ENCODE measurements at places on chromosomes 12 and 14.
A peak's percentile ranks its signal among the peaks of the same experiment; 100 is the strongest.

GRCh38 chr12:104600036-104600712 lies 143.4 kb downstream of the CHST11 start:
- no peak for DNase-seq

DNA sequence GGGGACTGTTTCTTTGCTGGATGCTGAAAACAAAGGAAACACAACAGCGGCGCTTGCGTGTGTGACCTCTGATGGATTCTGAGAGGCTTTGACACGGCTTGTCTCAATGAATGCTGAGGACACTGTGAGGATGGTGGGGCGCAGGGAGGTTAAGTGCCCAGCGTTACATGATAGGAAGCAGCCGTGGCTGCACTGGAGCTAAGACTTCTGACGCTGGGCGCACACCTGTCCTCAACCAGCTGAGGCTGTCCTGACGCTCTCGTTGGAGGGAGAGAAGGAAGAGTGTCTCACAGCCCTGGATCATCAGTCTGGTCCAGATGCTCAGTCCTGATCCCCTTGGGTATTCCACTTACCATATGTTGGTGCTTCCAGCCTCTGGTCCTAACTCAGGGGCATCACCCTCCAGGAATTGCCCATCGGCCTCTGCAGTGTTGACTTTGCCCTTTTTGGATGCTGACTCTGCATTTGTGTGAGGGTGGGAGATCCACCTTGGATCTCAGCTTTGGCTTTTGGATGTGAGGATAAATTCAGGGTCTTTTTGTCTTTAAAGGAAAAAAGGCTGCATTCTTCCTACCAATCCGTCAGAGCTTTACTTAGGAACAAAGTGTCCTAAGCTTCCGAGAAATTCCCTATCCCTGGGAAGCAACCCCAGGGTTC lies 125.2 kb downstream of the ZNF664 start:
- no peak for DNase-seq

GRCh38 chr14:73879027-73879426 lies 7.6 kb upstream of the ZNF410 start:
- DNase-seq: no peak

DNA sequence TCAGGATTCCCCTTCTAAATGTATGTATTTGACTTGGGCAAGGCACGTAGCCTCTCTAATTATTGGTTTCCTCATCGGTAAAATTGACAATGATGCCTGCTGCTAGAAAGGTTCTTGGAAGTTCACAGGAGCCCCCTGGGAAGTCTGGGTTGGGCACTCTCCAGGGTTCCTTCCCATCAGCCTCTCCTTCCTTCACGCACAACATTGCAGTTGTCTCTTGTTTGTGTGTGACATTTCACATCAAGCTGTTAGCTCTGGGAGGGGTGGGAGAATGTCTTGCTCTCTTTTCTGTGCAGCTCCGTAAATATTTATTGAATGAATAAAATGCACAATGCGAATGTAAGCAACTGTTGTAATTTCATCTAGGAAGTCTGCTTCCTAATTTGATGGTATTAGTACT lies 153.2 kb upstream of the PRICKLE1 start:
- DNase-seq: no peak

GRCh38 chr14:36518586-36519430 lies 1.2 kb downstream of the NKX2-1 start:
- no peak for DNase-seq

DNA sequence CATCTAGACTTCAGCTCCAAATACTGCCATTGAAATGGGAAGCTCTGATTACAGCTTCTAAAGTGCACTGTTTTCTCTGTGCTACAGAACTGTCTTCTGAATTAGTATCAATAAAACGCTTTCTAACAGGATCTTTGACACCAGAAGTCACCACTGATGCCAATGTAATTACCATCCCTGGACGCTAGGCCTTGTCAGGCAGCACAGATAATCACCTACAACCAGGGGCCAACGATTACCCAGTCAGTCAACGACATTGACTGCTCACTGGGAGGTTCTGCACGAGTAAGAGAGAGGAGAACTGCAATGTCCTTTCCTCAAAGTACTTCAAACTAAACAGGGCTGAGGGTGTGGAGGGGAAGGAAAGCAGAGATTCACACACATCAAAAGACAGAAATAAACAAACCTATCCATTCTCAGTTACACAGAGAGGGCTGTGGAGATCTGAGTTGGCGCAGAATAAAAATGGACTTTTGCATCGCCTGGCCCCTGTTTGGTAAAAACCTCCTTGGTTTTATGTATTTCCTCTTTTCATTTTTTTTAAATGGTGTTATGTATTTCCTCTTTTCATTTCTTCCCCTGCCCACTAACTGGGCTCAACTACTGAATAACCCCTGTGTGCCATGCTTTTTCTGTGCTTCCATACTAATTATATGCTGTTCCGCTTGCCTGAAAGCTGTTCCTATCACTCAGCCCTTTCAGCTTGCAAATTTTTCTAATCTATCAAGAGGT lies 492.2 kb downstream of the APAF1 start:
- DNase-seq: no peak

DNA sequence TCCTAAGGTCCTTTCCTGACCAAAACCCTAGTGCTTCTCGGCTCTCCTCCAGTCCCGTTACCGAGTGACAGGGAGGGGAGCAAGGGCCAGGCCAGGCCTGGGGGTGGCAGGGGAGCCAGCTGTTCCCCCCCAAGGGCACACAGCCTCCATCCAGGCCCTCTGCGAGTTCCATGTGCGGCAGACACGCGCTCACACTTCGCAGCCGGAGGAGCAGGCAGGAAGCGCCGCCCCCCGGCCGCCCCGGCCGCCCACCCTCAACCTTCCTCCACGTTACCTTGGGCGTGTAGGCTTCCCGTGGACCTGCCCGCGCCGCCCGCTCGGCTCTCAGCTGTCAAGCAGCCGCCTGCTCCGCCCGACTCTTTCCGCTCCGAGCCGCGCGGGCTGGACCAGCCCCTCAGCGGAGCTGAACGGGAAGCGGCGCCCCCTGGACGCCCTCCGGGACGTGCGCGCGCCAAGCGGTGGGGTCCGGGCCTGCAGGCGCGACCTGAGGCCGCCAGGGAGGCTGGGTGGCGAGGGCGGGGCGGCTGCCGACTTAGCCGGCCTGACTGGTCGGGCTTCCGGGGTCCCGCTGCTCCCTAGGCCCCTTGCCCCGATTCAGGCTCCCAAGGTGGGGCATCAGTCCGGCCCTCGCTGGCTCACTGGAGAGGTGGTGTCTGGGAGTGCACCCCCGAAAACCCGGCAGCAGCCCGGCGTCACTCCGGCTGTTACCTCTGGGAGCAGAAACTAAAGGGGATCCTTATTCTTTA lies at the start of gene CRACR2A:
TSS of gene CRACR2A (minus strand) at position 369 of the 746 bp plus-strand sequence. CDS start 56,110 bp downstream, outside the sequence.
- DNase-seq: peak; percentile 6

DNA sequence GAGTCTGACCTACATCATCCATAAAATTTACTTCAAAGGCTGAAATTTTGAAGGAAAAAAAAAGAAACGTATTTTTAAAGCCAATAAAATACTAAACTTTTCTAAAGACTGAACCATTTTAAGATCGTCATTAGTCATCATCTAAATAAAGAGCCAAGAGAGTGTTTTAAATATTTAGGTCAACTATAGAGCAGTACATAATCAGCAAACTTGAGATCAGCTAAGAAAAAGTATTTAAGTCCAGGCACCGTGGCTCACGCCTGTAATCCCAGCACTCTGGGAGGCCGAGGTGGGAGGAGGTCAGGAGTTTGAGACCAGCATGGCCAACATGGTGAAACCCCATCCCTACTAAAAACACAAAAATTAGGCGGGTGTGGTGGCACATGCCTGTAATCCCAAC lies 35.5 kb downstream of the HECTD1 start:
- DNase-seq: no peak

- no peak for DNase-seq
Observed at GRCh38 chr12:90757957-90758356, 197.0 kb downstream of the CCER1 start.

DNA sequence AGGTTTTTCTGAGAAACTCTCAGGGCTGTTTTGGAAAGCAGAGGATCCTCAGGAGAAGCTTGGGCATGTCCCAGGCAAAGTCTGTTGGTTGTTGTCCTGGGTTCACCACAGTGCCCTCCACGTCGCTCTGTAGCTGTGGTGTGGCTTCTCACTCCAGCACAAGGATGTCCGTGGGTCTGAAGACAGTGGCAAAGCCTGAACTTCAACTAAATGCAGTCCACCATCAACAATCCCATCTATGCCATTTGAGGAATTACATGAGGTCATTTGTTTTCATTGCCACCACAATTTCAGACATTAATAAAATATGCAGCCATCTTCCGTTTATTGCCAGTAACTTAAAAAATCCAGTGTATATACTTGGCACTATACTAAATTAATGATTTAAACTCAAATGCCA lies 272.1 kb downstream of the LRIG3 start:
- no peak for DNase-seq

GRCh38 chr14:85883101-85883500 lies 353.2 kb downstream of the FLRT2 start:
- no peak for DNase-seq

GRCh38 chr12:31298515-31298910 lies 27.4 kb downstream of the SINHCAF start:
- DNase-seq: no peak

- DNase-seq: no peak
Observed at GRCh38 chr14:99099051-99099787, 172.8 kb downstream of the BCL11B start.

DNA sequence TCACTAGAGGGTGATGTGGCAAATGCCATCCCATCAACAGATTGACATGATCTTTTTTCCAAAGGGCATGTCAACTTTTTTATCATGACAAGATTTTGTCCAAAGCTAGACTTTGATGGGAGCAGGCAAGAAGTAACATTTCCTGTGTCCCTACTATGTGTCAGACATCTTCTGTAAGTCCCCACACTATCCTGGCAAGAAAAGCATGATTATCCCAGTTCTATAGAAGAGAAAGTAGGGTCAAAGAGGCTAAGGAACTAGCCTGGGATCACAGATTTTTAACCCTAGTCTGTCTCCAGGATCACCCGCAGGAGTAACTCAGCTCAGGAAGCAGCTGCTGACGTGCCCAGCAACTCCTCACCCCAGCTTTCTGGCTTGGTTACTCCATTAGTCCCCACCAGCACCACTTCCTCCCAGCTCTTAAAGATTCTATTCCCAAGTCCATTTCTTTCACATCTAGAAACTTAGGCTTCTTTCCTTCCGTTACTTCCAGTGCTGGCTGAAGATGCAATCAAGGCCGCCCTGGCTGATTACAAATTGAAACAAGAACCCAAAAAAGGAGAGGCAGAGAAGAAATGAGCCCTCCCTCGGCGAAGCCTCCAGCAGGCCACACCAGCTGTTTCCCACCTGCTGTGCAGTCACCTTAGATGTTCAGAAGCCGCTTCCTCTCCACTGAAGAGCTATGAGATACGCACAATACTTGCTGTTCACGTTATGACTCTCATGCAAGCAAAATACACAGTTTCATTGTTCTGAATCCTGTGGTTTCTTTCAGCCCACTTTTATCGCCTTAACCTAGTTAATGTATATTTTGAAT lies 6.2 kb downstream of the ISCU start:
- no peak for DNase-seq
